ENCODE measurements at places on chromosomes 2 and 18.
A peak's percentile ranks its signal among the peaks of the same experiment; 100 is the strongest.

DNA sequence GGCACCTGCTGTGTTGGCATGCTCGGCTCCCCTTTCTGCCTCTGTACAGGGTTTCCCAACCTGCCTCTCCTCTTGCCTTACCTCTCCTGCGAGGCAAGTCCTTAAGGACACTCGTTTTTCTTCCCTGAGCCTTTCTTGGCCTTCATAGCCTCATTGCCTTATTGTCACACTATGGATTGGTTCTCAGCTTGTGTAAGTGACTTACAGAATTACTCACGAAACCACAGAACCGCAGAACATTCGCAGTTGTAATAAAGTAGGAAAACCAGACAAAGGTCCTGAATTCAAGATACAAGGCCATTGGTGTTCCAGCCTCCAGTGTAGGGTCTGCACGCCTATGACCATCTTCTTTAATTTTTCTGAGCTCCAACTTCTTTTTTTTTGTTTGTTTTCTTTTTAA, 317.6 kb upstream of the SMIM21 start:
- no peak for DNase-seq

GRCh38 chr2:195559431-195559914, 97.6 kb upstream of the SLC39A10 start:
- peak; percentile 16 for DNase-seq

DNA sequence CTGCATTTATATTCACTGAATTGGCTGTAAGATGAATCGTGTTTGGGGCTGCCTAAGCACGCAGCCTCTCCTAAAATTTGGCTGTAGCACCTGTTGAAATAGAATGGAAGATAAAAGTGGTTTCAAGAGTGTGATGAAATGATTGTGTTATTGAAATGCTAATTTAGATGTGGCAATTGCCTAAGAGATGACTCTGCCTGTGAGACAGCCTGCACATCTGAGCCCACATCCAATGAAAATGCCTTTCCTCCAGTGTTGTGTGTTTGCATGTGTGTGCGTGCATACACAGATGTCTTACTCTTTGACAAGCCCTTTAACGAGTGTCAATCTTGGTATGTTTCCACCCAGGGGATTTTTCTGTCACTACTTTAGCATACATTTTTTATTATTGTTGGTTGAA, 346.9 kb downstream of the MEIS1 start:
- no peak for DNase-seq

- DNase-seq, result no peak
Measured at GRCh38 chr2:201135386-201135785, 19.4 kb downstream of the CFLAR start.

GRCh38 chr2:108399479-108399878, 21.7 kb downstream of the SULT1C4 start:
- DNase-seq, result peak; percentile 53

- peak; percentile 26 for DNase-seq
Measured at GRCh38 chr2:156456616-156457015, 20.4 kb downstream of the GPD2 start.

DNA sequence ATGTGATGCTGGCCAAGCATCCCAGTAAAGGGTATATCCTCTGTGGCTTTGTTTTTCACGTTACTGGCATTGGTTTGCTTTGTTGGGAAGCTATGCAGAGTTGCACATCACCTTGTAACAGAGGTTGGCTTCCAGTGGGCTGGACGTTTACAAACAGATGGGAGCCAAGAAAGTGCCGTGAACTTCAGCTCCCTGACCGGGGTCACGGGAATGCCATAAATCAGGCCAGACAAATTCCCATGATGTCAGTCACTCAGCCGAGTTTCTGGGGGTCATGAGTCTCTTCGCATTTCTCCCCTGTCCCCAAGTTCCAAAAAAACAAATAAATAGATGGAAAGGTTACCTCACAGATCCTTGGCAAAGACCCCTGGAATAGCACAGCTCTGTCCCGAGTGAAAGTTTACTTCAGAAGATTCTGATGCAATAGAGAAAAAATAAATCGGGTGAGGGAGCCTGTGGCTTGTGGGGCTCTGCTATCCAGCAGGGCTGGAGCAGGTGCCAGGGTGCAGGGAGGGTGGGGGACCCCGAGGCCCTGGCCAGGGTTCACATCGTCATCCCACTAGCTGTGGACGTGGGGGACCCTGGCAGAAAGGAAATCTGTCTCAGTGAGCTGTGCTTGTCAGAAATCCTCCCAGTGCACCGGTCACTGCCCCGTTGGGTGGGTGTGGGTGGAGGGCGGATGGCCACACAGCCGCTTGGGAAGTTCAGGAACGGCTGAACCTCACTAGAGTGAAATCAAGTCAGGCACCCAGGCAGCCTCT, 27.8 kb downstream of the TWIST2 start:
- DNase-seq, result no peak
